ENCODE measurements at places on chromosomes 5 and 9.

GRCh38 chr5:74254257-74254656, 386.3 kb downstream of the ENC1 start:
- no peak for DNase-seq

DNA sequence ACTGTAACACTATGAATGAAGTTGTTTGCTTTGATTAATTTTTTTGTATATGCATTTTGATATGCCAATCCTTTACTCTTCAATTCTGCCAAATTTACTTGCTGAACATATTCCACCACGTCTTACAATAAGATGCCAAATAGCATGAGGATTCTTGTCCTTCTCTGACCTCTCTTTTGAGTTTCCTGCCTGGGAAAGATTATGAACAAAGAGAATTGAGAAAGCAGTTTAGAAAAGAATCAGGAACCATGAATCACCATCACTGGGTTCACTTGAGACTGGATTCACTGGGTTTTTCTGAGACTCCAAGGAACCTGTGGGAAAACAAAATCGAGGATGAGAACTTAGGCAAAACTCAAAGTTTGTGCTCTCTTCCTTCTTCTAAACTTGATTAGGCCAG, 256.5 kb downstream of the CETN3 start:
- no peak for DNase-seq

- DNase-seq = no peak
These were observed 131.1 kb downstream of the FER start for GRCh38 chr5:108878756-108879155.

DNA sequence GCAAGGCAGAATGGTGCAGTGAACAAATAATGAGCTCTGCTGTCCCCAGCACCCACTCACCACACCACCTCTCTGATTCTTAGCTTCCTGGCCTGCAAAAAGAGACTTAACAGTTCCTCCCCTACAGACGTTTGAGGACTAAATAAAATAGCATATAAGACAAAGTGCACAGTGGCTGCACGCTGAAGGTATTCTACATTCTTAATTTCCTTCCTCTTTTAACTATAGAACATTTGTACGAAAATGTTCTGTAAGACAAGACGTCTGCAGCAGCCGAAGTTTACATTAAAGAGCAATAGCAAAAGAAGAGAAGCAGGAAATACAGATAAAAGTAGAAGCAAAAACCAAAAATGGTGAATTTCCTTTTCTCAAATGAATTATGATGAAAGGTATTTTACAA, 15.7 kb downstream of the FBN2 start:
- no peak for DNase-seq

DNA sequence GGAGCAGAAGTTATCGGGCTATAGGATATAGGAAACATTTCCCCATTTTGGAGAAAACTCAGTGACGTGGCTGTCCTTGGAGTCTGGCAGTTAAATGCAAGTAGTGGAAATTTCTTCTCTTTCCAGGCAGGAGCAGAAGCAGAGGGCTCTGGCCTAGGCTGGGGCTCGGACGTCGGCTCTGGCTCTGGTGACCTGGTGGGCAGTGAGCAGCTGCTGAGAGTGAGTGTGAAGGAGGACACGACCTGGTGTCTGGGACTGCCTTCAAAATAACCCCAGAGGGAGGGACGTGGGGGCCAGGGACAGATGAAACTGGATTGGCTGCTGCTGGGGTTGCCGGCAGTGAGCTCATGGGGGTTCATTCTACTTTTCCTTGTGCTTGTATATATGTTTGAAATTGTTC, 79.5 kb downstream of the COL15A1 start:
- no peak for DNase-seq

- DNase-seq = no peak
These were observed 480.8 kb downstream of the SPATA31A7 start for GRCh38 chr9:61670616-61671015.

DNA sequence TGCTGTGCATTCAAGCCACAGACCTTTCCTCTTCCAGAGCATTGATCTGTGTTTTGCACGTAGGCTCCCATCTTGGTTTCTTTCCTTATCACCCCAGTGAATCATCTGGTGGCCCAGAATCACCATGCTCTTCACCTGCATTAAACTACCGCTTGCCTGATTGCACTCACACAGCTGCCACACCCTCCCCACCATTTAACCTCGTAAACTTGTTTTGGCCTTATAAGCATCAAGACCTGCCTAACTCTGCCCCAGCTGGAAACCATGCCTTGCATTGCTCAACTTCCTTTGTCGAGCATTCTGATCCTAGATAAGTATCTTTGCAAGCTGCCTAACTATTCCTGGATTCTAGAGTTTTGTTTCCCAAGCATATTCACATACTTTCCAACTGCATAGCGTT, 369.6 kb upstream of the SEMA6A start:
- no peak for DNase-seq

DNA sequence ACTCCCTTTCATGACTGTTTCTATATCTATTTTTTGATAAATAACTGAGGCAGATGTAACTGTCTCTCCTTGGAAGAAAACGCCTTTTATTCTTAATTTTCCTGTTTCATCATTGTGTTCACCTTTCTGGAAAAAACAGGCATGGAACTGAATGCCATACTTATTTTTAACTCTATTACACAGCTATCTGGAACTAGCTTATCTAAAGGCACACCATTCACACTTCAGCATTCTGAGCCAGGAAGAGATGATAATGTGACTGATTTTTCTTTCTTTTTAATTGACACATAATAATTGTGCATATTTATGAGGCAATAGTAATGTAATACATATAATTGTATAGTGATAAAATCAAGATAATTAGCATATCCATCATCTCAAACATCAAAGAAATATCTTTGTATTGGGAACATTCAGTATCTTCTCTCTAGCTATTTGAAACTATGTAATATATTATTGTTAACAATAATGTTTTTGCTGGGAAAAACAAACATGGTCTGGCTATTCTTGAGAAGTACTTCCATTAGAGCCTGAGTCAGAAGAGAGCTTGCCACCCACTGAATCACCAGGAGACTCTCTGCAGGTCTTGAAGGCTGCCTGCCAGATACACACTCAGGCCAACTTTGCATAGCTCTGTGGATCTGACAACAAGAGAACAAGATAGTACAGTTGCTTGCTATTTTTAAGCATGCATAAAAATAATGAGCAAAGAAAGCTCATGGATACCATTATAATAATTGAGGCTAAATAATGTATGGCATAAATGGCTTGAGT, 501.0 kb upstream of the EDIL3 start:
- DNase-seq = no peak

- no peak for DNase-seq
These were observed 74.7 kb downstream of the TMEM161B start for GRCh38 chr5:88193896-88194295.

- no peak for DNase-seq
These were observed 16.5 kb downstream of the PRRX2 start for GRCh38 chr9:129681924-129682323.

GRCh38 chr5:102288630-102289029, 7.5 kb downstream of the SLCO4C1 start:
- no peak for DNase-seq

- no peak for DNase-seq
These were observed 174.5 kb downstream of the FGF18 start for GRCh38 chr5:171593976-171594375.

DNA sequence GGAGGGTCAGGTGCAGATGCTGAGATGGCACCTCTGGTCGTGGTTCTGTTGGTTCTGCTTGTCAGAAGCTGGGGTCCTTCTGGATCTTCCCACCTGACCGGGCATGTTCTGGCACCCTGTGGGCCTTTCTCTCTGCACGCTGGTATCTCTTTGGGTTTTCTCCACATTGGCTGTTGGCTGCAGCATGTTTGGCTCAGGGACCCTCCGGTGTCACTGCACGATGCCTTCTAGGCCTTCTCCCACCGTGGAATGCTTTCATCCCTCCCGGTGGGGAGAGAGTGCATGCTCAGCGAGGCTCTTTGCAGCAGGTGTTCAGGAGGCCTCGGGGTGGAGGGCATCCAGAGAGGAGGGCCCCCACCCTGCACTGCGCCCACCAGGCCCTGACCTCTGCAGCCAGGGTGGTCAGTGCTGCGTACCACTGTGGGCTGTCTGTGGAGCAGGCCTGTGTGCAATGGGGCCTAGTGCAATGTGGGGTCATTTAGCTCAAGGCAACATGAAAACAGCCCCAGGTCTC, 119.4 kb downstream of the WNK2 start:
- no peak for DNase-seq

DNA sequence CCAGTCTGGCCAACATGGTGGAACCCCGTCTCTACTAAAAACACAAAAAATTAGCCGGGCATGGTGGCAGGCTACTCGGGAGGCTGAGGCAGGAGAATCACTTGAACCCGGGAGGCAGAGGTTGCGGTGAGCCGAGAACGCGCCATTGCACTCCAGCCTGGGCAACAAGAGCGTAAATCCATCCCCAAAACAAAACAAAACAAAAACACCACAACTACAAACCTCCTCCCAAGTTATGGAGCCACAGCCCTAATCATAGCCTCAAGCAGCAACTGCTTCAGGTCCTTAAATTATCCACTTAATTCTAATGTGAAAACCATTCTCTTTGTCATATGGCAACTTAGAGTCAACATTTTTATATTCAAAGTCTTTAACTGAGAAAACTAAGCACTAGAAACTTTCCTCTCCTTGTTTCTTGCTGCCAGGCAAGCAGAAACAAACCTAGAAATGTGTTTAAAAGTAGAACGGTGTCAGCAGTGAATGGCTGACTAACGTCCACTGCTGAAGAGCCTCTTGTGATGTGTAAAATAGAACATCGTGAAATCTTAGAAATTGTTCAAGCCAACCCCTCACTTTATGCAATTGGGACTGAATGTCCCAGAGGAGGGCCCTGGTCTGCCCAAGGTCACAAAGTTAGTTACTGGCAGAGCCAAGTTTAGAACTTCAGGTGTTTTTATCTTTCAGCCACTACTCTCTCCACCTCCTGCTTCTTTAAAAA, 5.7 kb downstream of the TMEM245 start:
- no peak for DNase-seq

- DNase-seq = no peak
These were observed 17.4 kb downstream of the TMOD1 start for GRCh38 chr9:97518909-97519307.

DNA sequence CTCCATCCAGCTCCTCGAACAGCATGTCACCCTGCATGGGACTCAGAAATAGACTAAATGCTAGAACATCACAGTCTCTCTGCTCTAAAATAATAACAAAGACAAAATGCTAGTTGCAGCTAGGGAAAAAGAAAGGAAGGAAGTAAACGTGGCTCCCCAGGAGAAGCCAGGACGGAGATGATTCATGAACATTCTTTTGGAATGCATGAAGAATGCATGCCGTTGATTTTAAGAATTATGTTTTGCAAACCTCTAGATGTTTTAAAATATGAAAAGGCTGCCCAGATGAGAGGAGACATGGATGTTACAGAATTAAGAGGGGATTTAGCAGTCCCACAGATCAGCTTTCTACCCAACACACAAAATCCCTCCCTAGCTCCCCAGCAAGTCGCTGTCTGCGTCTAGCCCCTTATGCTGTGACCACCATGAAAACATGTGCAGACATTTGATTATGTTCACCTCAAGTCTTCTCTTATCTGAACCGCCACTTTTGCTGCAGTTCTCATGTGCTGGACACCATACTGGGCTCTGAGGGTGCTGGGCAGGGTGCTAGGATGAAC, 139.4 kb upstream of the LMX1B start:
- no peak for DNase-seq

DNA sequence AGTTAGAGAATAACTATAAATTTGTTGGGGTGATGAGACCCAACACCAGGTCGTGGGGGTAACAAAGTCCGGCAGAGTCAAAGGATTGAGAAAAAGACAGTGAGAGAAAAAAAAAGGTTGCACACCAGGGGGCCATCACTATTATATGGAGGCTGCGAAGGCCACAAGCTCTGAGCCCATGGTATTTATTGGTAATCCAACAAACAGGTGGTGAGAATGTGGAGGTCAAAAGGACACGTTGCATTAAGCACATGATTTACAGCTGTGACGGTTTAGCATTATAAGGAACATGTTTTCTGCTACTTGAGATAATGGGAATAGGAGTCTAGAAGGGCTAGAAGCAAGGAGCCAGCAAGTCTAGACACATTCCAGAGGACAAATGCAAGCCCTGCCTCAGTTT, 2202.2 kb upstream of the C9orf72 start:
- no peak for DNase-seq

GRCh38 chr9:127263664-127264063, 910 bp upstream of the GARNL3 start:
- no peak for DNase-seq

GRCh38 chr9:136365775-136366222, 2.3 kb upstream of the DNLZ start:
- DNase-seq = no peak

DNA sequence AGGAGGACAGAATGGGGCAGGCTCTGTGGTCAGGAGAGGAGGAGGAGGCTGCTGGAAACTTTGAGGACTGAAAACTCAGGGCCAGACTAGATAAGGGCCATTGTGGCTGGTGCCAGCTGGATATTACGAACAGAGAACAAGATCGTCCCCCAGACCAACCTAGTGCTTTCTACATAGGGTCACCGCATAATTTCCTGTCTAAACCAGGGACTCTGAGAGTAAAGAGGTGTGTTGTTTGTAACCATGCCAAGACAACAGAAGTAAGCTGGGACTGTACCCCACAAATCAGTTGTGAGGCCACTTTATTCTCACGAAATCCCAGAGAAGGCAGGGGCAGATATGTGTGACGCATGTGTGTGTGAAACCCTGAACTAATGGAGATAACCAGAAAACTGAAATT, 20.3 kb upstream of the GFPT2 start:
- DNase-seq = no peak

- DNase-seq = no peak
These were observed 58.4 kb downstream of the ZNF510 start for GRCh38 chr9:96719521-96719920.

DNA sequence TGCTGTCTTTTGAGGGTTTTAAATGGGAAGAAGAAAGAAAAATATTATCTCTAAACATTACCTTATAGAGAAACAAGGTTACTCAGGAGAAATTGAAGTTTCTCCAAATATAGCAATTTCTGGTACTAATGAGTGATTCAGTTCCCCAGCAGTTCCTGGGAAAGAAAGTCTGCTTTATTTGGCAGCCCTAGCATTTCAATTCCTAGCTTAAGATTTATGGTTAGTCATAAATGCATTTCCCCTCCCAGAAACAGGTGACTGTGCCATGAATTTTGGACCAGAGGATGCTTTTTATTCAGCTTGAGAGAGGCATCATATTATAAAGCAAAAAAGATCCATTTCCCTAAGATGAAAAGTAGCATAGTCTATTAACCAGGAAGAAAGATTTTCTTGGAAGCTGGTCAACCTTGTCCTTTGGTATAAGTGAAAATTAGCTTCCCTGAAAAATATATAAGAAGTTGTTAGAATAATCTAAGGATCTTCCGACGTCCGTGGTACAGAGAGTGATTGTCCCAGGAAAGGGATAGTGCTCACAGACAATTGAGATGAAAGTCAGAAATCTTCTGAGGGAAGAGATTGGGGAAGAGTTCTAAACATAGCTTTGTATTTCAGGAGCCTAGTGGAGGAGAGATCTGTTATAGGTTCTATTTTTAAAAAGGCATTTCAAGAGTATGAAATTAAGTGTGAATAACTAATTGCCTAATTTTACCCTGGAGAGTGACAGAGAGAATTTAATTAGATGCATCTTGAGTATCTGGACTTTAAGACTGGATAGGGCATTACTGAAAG, 164.9 kb downstream of the ESM1 start:
- no peak for DNase-seq

GRCh38 chr9:88458716-88459465, 70.6 kb downstream of the SPIN1 start:
- DNase-seq = no peak
